ENCODE measurements at places on chromosomes 12 and 14. TPM values are rescaled to one million over a fixed set of nuclear protein-coding genes. Genes with fewer than 3 reads are reported as not detected.

- DNase-seq: no peak
Measured at GRCh38 chr12:93957870-93958269, 190.5 kb upstream of the PLXNC1 start.

DNA sequence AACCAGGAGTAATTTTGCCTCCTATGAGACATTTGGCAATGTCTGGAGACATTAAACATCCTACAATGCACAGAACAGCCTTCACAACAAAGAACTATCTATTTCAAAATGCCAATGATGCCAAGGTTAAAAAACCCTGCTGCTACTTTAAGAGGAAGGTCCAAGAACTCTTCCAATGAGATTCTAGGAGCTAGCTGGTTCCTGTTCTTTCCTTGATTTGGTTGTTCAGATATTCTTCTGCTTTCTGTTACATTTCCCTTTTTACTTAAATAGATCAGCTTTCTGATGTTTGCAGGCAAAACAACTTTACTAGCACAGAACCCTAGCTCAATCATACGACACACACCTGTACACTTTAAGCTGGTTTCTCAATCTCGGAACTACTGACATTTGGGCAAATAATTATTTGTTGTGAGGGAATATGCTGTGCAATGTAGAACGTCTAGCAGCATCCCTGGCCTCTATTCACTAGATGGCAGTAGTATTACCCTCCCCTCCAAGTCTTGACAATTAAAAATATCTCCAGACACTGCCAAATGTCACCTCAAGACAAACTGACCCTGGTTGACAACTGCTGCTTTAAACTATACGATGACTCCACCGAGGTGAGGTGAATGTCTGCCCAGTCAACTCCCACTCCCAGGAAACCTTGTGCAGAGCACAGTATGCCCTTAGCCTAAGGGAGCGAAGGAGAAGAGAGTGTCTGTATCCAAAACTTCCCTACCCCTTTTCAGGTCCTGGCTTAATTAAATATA, 4.4 kb downstream of the BLTP3B start:
- DNase-seq: no peak

DNA sequence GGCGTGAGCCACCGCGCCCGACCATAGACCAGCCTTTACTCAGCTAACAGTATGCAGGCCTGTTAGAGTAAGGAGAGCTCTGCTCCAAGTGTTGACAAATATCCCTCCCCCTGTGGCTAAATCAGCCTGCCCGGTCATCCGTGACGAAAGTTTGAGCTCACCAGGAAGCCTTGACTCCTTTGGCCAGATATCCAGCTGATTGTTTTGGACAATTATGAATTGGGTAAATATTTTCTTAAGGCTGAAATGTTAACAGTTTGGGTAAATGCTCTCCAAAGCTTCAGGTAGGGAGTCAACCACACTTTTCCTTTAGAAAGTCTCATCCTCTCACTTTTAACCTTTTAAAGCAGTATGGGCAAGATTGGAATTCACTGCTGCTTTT, 157.9 kb downstream of the PAWR start:
- DNase-seq: no peak

- no peak for DNase-seq
Measured at GRCh38 chr12:29726741-29727348, 56.9 kb downstream of the TMTC1 start.

GRCh38 chr12:87200289-87200979, 828.8 kb downstream of the C12orf50 start:
- no peak for DNase-seq

DNA sequence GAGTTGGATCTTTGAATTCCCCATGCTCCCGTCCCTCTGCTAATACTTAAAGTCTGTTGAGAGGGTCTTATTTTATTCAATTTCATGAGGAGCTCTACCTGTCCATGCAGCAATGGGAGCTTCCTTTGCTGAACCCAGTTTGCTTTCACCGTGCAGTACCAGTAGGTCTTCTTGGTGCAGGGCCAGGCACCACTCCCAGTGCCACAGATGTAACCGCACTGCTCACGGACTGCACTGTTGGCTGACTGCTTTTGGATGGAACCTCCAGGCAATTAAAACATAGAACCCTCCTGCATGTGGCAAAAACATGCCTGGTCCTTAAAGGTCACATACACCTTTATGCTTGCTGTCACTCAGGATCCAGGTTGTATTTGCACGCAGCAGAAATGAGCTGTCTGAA, 9.3 kb upstream of the CABP1 start:
- DNase-seq: no peak

DNA sequence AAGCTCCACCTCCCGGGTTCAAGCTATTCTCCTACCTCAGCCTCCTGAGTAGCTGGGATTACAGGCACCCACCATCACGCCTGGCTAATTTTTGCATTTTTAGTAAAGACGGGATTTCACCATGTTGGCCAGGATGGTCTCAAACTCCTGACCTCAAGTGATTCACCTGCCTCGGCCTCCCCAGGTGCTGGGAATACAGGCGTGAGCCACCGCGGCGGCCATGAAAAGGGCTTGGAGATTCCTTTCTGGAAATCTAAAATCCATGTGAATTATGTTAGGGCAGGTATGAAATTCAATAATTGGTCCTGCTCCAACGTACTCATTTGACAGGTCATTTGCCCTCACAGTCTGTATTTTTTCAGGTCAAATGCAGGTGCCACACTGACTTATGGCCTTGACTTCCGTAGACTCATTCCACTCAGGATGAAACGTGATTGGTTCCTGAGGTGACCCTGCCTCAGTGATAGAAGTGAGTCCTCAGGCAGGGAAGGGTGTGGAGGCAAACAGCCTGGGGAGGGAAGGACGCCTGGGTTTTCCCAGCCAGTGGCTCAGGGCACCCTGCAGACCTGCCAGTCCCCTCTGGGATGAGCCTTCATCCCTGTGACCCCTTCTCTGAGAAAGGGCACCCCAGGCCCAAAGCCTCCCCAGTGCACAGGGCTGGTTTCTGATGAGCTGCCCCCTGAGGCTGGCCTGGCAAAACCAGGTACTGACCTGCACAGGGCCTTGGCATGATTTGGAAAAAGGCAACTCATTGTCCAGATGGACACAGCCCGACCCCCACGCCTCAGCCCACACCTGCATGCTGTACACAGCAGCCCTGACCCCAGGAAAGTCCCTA, 48.7 kb downstream of the PSMA6 start:
- DNase-seq: peak; percentile 88

DNA sequence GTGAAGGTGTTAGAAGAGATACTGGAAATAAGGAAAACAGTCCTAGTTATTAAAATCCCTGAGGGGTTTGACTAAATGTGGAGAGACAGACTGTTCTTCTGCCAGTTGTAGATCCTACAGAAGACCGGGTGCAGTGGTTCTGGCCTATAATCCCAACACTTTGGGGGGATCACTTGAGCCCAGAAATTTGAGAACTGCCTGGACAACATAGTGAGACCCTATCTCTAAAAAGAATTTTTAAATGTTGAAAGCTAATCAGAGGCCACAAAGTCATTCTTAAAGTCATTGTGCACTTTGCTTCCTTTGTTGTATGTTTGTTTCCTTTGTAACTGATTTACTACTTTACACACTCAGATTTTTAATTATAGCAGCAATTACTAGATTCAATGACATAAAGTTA, 61.2 kb upstream of the RASSF3 start:
- no peak for DNase-seq

GRCh38 chr14:59101476-59101875, 87.0 kb upstream of the DAAM1 start:
- no peak for DNase-seq

DNA sequence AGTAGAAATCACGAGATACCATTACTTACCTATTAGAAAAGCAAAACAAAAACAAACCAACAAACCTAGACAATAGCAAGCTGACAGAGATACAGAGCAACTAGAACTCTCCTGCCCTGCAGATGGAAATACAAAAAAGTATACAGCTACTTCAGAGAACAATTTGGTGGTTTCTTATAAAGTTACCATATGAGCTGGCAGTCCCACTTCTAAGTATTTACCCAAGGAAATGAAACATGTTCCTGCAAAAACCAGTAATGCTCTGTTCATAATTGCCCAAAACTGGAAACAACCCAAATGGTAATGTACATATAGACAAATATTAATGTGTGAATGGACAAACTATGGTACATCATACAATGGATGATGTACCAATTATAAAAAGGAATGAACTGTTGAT, 31.7 kb downstream of the FUT8 start:
- no peak for DNase-seq

GRCh38 chr12:101414533-101415119, 7.1 kb upstream of the ARL1 start:
- DNase-seq: no peak

GRCh38 chr14:35956376-35957085, 130.4 kb downstream of the BRMS1L start:
- no peak for DNase-seq

DNA sequence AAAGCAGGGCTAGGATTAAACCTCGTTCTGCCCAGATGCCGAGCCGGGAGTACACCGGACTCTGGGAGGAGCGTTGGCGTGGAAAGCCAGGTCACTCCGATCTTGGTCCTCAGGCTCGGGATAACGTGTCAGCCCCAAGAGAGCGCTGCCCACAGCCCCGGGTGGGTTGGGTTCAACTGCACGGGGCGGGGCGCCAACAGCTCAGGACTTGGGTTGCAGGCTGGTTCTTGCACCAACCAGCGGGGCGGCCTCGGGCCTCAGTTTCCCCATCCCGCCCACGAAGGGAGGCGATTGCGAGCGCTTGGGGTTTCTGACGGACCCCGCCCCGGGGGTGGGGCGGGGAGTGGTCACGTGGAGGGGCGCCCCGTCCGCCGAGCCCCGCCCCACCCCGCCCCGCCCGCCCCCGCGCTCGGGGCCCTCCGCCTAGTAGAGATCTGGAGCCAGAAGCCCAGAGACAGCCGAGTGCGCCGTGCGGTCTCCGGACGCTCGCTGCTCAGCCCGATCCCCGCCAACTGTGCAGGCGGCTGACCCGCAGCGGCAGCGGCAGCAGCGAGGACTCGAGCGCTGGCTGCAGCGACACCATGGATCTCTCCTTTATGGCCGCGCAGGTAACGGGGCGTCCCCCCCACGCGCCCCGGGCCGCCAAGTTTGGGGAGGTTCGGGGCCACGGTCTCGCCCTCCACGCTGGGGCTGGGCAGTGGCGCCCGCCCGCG, at the start of gene C14orf132:
C14orf132 (plus strand) TSS at position 443 of the 713 bp plus-strand sequence; CDS start at position 582, 139 bp downstream.
- DNase-seq: no peak

DNA sequence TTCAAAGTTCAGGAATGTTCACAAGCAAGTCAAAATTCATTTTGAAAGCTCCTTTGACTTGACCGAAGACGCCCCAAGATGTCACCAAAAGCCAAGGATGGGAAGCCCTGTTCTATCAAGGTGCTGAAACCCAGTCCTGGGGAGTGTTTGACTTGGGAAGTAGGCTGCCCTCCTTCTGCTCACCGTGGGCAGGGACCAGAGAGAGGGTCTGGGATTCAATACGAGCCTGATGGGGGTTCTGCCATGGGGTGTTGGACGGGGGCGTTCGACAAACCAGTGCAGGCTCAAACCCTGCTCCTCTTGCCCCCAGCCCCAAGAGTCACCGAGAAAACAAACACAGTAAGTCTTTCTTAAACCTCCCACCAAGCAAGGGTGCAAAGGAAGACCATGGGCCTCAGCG, 150.1 kb upstream of the DIO3 start:
- no peak for DNase-seq

- DNase-seq: no peak
Measured at GRCh38 chr12:93762059-93762719, 85.0 kb downstream of the CRADD start.

DNA sequence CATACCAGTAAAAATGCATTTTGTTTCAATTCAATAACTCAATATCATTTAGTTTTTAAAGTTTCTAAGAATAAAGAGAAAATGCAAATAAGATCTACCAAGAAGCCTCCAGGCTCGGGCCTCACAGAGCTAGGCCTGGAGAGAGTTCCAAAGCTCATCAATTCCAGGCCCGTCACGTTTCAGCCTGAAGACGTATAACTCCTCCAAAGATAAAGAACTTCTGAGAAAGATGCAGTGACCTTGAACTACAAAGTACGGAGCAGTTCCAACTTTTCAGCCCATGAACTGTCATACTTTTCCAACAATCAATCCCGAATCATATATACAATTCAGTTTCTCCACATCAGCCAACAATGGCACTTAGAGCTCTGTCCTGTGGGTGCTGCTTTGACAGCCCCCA, 17.8 kb downstream of the CORO1C start:
- no peak for DNase-seq

GRCh38 chr12:66665435-66665985, 13.4 kb downstream of the GRIP1 start:
- DNase-seq: no peak

GRCh38 chr14:91732859-91733477, 1.1 kb upstream of the CATSPERB start:
- no peak for DNase-seq

GRCh38 chr14:63290741-63291430, 27.8 kb downstream of the GPHB5 start:
- DNase-seq: no peak

- DNase-seq: no peak
Measured at GRCh38 chr12:123895451-123895850, 77.2 kb downstream of the CCDC92 start.

- DNase-seq: no peak
Measured at GRCh38 chr12:110565894-110566871, 16.9 kb downstream of the PPTC7 start.

GRCh38 chr14:61516964-61517653, 178.2 kb upstream of the HIF1A start:
- no peak for DNase-seq

- DNase-seq: no peak
Measured at GRCh38 chr12:123599721-123600120, 2.2 kb upstream of the DDX55 start.

- no peak for DNase-seq
Measured at GRCh38 chr14:46686652-46687051, 35.1 kb upstream of the RPL10L start.

DNA sequence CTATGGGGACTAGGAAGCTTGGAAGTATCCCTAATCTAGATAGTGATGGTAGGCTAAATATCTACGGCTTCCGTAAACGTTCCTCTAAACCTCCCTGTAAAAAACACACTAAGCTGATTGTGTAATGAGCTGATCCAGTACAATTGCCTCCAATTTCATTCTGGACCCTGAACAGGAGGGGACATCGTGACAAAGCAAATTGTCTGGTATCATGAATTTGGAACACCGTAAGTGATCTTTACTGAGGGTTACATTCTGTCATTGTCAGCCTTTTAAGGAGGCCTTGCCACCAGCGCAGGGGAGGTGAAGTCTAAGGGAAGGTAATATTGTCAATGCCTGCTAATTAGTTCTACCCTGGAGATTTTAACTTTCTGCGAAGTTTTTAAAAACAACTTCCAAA, 487 bp upstream of the MGST1 start:
- DNase-seq: no peak

DNA sequence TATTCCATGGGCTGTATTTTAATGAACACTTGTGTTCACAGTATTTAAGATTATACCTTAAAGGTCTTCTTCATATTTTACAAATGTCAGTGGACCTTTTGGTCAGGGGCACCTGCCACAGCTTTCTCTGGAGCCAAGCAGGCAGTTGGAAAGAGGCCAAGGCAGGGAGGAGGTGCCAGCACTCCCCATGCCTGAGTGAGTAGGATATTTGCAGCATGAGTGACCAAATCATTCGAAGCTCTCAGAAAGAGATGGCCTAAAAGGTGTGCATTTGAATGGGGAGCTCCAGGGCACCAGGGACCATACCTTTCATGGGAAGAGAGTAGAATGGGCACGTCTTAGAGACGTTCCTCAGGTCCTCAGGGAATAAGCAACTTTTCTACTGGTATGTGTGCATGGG, 121.6 kb downstream of the GPR135 start:
- no peak for DNase-seq

The LGR5 gene
- 0.22 TPM for total RNA-seq

The ADCY6 gene
- total RNA-seq: 58.5 TPM

The PIWIL1 gene
- not detected for total RNA-seq
